Kidney tubule cell (primary cell): ENCODE measurements at places on chromosomes 16 and 17.

DNA sequence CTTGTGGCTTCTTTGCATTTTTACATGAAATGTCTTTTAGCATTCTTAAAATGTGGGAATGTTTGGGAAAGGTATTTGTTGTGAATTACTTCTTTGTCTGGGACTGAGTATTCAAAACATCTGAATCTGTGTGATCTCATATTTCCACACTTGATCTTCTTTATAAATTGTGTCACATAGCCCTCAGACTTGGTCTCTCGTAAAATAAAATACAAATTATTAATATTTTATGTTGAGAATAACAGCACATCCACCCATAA is 81.9 kb downstream of the TUBD1 start:
- no peak for DNase-seq

DNA sequence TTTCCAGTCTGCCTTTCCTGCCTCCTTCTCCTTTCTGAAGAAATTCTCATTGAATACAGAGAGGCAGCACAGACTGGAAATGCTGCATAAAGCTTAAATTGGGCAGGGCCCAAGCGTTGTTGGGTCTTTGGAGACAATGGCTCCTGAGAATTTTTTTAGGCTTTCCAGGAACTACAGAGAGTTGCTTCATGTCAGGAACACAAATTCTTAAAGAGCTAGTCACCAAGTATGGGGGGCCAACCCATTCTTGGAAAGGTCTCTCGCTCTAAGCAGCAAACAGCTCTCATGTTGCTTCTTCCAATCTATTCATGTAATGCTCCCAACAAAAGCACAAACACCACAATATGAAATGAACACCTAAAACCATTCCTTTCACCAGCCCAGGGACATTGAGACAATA is 6.9 kb downstream of the HNF1B start:
- DNase-seq: peak; percentile 75

DNA sequence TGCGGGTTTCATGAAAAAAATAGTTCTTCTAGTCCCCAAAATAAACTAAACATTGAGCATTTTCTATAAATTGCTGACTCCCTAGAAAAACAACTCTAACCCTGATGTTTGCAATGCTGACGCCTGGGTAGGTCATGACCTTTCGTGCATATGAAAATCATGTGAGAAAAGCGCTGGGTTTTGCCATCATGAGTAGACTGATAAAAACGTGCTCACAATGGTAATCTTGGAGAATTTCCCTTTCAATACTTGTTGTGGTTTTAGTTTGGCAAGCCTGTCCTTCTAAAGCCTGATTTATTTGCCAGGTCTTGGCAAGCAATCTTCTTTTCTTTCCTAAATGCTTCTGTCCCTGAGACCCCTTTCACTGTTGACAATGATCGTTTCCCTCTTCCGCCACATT is 4.0 kb upstream of the CLEC10A start:
- no peak for DNase-seq

DNA sequence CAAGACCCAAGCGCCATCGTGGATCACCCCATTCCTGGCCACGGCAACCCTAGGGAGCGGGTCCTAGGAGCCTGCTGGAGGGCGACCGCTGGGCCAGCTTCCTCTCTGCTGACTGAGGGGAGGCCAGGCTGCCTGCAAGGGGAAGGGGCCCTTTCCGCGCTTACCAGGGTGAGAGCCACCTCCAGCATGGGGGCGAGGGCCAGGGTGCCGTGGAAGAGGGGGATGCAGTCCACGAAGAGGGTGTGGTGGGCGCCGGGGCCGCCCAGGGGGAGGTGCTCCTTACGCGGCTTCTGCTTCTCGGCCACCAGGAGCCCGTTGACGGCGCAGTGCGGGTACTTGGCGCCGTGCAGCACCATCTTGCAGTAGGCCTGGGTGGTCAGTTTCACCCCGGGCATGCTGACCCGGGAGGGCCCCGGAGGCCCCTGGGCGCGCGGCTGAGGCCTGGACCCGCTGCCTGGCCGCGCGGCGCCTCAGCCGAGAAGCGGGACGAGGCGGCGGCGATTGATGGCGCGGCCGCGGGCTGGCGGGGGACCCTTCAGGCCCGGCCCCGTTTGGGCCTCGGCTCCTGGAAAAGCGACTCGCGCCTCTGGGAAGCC is 345 bp downstream of the EMC8 start:
- peak; percentile 31 for DNase-seq

DNA sequence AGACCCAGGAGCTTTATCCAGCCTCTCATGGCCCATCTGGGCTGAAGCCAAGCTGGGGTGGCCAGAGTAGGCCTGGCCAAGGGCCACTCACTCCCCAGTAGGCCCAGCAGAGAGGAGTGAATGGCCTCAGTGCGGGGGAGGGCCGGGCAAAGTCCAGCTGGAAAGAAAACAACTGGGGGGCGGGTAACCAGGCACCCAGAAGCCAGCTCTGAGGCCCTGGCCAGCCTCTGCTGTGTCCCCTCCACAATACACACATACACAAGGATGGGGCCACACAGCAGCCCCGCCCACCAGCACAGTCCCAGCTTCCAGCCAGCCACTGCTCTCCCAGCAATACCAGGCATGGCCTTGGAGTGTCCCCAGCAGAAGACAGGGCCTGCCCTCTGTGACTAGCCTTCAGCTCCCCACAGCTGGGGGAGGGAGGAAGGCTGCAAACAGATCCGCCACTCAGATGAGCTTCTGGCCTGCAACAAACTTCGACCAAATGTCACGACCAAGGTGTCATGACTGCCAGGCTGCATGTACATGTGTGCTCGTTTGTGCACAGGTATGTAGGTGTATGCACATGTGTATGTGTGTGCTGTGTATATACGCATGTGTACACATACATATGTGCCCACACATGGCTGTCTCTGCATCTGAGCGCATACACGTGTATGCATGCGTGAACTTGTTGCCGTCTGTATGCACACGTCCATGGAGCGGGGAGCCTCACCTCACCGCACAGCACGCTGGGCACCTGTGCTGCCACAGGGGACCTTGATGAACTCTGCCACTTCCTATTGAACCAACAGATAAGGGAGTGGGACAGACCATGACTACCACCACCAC is 5.0 kb downstream of the CARHSP1 start:
- DNase-seq: peak; percentile 62

DNA sequence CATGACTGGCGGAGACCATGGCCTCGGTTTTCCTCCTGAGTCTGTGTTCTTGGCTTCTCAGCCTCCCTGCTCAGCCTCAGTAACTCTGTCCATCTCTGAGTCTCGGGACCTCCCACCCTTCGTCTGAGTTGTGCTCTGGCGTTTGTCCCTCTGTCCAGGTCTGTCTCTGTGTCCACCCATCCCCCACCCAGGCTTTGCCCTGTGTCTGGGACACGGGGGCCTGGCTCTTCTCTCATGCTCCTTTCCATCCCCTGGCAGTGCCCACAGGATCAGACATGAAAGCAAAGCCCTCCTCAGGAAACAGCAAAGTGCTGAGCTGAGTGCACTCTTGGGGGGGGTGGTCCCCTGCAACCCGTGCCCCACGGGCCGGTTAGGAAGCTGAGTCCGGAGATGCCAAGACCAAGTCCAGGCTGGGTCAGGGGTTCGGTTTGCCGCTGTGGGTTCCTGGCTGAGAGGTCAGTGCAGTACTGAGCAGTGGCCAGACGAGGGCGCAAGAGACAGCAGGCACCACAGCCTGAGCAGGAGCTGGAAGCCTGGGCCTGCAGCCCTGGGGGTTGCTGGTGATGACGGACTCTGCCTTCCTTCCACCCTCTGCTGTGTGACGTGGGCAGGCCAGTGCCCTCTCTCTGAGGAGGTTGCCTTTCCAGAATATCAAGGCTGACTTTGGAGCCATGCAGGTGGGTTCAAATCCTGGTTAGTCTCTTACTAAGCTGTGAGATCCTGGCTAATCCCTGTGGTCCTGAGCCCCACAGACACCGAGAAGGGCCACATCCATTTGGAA is 2.5 kb downstream of the P2RX1 start:
- peak; percentile 72 for DNase-seq
